ENCODE measurements at places on chromosomes 5 and 9.

- DNase-seq = no peak
Measured at GRCh38 chr9:3783156-3783555, 257.4 kb upstream of the RFX3 start.

GRCh38 chr9:132005899-132006298 is 73.8 kb downstream of the MED27 start:
- DNase-seq = no peak

DNA sequence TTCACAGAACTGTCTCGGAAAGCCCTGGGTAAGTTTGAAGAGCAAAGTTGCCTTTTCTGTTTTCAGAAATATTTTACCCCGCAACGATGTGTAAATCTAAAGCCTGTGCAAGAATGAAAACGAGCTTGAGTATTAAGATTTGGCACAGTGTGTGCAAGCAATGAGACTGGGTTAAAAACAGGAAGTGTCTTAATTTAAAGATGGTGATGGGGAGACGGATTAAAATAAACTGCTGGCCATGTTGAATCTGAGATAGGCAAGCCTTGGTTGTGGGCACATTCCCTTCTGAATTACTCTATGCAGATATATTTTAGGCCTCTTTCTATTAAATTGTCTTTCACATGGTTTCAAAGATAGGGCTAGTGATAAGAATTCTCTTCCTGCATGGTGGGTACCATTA is 294.2 kb upstream of the DMRT1 start:
- peak; percentile 72 for DNase-seq

DNA sequence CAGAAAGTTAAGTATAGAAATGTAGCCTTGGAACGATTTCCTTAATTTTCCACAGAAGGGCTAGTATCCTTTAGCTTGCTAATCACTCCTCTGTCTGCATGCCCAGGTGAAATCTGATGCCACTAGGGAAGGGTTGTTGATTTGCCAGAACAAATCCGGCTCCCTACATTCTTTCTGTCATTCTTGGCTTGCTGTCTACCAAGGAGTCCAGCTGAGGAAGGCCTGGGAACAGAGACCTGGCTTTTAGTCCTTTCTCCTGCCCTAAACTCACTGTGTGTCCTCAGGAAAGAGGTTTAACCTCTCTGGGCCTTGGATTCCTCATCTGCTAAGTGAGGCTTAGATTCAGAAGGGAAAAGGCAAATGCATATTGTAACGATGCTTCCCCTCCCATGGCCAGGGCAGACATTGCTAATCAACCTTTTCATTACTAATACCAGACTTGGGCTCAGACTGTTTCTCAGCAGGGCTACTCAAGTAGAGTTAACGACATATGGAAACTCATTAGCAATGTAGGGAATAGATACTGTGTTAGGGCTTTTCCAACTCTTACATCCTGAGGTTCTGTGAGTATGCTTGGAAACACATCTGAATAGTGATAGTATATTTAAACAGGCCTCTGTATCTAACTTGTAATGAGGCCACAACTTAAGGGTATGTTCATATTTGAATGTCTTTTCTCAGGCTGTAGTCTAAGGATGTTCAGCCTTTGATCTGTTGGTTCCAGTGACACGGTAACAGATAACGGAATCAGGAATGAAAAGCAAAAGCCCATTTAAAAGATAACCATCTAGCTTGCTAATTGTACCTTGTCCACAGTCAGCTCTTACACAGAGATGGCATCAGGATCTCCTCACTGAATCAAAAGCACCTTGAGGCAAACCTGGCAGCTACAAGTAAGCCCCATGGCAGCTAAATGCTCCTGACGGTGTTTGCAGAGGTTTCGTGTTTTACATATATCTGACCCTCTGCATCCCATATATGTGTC is 4.1 kb downstream of the GALNT10 start:
- no peak for DNase-seq

DNA sequence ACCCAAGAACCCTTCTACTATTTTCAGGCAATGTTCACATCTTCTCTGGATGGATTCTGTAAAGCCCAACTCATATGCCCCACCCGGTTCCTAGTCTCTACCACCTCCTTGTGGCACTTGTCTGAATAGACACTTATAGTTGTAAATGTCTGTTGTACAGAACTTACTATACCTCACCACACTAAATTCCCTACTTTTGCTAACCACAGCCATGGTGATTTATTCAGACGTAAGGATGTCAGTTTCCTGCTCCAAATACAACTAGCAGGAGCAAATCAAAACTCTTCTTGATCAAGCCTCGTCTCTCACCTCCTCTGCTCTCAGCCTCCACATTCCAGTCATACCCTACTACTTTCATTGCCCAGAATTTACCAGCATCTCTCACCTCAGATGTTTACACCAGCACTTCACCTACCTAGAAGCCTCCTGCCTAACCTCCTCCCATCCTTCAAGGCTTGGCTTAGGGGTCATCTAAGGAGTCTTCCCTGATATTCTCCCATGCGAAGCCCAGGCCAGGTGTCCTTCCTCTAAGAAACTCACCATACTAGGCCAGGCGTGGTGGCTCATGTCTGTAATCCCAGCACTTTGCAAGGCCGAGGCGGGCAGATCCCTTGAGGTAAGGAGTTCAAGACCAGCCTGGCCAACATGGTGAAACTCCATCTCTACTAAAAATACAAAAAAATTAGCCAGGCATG is 75.5 kb downstream of the MAPKAP1 start:
- peak; percentile 84 for DNase-seq

GRCh38 chr5:124277767-124278545 is 468.5 kb downstream of the ZNF608 start:
- no peak for DNase-seq

GRCh38 chr5:171867786-171868185 is 82.2 kb downstream of the SMIM23 start:
- DNase-seq = no peak

DNA sequence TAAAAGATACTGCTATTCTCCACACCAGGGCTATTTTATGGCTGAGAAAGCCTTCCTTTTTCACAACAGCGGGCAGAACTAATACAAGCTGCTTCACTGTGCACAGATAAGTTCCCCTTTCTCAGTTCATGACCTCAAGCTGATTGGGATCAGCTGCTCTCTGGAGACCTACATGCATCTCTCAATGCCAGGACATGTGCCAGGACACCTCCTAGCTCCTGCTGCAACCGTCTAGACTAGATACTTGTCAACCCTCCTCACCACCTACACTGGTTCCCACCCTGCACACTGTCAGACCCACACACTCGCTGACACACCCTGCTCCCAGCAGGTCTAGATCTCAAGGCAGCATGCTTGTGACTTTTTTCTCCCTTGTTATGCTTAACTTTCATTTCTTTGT is 39.8 kb downstream of the STARD4 start:
- no peak for DNase-seq
